ENCODE measurements at places on chromosomes 4 and X.

GRCh38 chrX:130106071-130106470 is 4.2 kb downstream of the ELF4 start:
- DNase-seq = no peak

DNA sequence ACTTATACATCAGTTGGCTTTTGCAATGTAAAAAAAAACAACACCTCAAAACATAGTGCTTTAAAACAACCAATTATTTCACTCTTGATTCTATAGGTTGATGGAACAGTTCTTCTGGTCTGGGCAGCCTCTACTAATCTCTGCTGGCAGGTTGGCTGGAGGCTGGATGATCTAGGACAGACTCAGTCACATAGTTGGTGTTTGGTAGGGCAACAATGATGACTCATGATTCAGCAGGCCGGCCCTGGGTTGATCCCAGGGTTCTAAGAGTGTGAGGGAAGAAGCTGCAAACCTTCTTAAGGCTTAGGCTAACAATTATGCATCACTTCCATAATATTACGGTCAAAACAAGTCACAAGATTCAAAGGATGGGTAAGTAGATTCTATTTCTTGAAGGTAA is 558.2 kb downstream of the ZNF674 start:
- no peak for DNase-seq

DNA sequence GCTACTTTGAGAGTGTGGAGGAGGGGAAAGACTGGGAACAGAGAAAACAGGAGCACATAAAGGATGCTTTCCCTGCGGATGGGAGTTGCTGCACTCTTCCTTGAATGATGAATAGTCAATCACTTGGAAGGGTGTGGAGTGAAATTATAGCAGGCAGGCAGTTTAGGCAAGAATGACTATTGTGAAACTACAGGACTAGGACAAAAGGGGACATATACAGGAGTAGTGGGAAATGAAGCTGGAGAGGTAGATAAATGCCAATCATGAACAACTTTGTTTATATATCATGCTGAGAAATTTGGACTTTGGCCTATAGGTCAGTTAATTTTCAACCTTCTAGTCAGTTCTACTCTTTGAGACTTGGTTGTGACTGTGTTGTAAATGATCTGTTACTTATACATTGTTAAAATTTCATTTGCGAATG is 76.9 kb downstream of the PAQR3 start:
- DNase-seq = no peak

- DNase-seq = no peak
Measured at GRCh38 chrX:123626962-123627361, 105.9 kb downstream of the THOC2 start.

GRCh38 chr4:169098532-169098931 is 88.5 kb upstream of the CBR4 start:
- no peak for DNase-seq

- no peak for DNase-seq
Measured at GRCh38 chrX:34631479-34632220, 25.4 kb downstream of the TMEM47 start.

- no peak for DNase-seq
Measured at GRCh38 chrX:66914080-66914479, 275.2 kb upstream of the EDA2R start.

GRCh38 chr4:5376015-5376414 is 324.7 kb downstream of the STK32B start:
- DNase-seq = no peak

- no peak for DNase-seq
Measured at GRCh38 chr4:47698837-47699236, 139.0 kb downstream of the CORIN start.

GRCh38 chr4:26431461-26432180 is 58.7 kb downstream of the CCKAR start:
- no peak for DNase-seq

DNA sequence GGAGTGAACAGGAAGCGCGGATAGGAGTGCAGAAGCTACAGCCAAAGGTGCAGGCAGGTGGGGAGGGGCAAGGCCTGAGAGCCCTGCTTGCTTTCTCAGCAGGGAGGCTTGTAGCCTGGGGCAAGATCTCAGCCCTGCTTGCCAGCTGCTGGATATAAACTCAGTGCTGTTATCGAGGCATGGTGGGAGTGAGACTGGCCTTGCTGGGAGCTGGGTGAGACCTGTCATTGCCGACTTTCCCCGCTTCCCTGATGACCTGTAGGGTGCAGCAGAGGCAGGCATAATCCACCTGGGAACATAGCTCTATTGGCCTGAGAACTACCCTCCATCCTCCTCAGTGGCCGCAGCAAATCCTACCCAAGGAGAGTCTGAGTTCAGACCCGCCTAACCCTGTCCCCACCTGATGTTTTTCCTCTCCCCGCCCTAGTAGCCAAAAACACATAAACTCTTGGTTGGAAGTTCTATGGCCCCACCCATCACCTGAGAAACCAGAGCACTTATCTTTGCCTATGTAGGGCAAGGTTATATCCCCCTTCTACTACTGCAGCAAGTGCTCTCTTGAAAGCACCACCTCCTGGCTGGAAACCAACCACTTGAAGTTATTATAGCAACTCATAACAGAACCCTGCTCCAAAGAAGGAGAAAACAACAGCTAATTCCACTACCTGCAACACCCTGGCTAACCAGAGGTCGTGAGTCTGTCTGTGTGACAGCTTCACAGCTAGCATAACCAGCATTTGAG is 80.7 kb downstream of the FHIP1A start:
- no peak for DNase-seq

- no peak for DNase-seq
Measured at GRCh38 chrX:44775726-44776125, 68.1 kb upstream of the DUSP21 start.

GRCh38 chr4:85776096-85776495 is 301.1 kb downstream of the ARHGAP24 start:
- DNase-seq = no peak

- no peak for DNase-seq
Measured at GRCh38 chrX:142149919-142150318, 55.2 kb downstream of the MAGEC2 start.

DNA sequence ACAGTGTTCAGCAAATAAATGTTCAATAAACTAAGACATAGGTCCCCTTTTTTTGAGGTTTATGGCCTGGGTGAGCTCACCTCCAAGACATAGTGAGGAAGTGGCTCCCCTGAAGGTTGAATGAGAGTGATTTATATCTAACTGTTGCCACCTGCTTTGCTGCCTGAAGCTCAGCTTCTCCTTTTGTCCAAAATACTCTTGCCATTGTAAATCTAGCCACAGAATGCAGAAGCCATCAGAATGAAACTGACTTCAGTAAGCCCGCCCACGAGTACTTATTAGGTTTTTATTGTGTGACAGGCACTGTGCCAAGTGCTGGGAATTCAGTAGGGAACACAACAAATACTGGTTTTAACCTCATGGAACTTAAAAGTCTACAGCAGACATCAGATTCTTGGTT is 18.0 kb downstream of the SPINK2 start:
- DNase-seq = no peak

DNA sequence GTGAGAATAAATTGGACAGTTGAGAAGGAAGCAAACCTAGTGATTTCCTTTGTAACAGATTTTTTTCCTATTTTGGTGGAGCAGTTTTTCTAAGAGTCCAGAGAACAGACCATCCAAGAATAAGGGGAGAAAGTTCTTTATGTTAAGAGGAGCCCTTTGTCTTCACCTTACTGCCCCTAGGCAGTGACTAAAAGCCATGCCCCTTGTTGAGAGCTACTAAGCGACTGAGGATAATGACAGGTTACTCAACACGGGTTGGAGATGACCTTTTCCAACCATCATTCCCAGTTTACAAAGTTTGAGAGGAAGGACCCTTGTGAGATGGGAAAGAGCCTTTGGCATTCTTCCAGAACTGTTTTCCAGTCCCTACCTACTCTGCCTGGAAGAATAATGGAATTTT is 3.2 kb downstream of the CCDC160 start:
- no peak for DNase-seq

GRCh38 chr4:169115897-169116254 is 105.8 kb upstream of the CBR4 start:
- no peak for DNase-seq

- no peak for DNase-seq
Measured at GRCh38 chrX:95893636-95894035, 791.0 kb upstream of the DIAPH2 start.

- DNase-seq = no peak
Measured at GRCh38 chr4:8252301-8253173, 17.0 kb upstream of the HTRA3 start.

- no peak for DNase-seq
Measured at GRCh38 chr4:68218044-68218443, 27.4 kb downstream of the TMPRSS11B start.

GRCh38 chr4:9989918-9990635 is 31.2 kb downstream of the SLC2A9 start:
- DNase-seq = no peak

All from stimulated activated CD4-positive, alpha-beta T cell treated with anti-CD3 and anti-CD28 coated beads, Interleukin-12 subunit alpha, Interleukin-12 subunit beta, amount 100 ng/mL, for 24 hours (primary cell).